ENCODE measurements at places on chromosomes 7 and 10.
A peak's percentile ranks its signal among the peaks of the same experiment; 100 is the strongest.

- no peak for DNase-seq
Observed at GRCh38 chr10:81479316-81479715, 395.7 kb upstream of the NRG3 start.

DNA sequence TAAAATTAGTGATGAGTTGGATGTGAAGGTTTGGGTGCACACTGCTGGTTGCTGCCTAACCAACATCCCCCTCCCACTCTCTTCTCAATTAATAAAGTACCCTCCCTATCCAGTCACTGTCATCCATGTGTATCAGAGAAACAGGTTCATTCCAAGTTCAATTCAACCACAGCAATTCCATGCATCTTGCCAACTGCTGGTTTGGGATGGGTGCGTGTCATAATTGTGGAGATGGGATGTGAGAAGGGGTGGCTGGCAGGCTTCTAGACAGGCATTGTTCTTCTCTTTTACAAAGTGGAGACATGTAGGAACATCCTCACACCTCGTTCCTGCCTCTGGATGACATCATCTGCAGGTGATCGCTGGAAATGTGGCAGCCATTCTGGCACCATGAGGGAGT lies 7.5 kb upstream of the CNPY1 start:
- DNase-seq = no peak

GRCh38 chr10:88342733-88343310 lies 240.3 kb downstream of the RNLS start:
- no peak for DNase-seq

DNA sequence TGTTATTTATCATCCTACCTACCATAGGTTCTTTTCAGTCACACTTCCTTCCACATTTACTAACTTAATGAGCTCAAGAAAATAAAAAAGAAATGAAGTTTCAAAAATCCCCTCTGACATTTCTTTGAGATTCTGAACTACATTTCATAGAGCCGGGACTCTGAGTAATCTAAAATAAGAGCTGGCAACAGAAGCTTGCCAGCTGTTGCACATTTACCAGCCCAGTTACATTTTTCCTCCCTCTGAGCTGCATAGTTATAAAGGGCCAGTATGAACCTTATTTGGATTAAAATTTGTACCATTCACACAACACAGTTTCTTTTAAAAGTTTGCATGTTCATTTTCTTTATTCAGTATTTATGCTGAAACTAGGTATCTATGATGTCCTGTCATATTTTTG lies 119.5 kb upstream of the CAV2 start:
- DNase-seq = no peak

DNA sequence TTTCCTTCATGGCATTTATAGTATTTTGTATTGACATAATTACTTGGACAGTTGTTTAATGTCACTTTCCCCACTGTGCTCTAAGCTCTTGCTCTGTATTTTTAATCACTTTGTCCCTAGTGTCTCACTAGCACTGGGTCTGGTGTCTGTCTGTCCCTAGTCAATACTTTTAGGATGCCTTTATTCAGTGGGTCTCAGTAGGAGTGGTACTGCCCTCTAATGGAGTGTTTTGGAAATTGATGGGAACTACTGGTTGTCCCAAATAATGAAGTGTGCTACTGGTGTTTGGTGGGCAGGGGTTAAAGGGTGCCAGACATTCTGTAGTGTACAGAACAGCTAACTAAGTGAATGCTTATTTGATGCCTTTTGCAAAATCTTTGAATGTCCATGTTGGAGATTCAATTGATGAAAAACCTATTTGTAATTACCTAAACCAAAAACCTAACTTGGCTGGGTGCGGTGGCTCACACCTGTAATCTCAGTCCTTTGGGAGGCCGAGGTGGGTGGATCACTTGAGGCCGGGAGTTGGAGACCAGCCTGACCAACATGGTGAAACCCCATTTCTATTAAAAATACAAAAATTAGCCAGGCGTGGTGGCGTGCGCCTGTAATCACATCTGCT lies 33.3 kb downstream of the CDK14 start:
- DNase-seq = peak; percentile 40

- no peak for DNase-seq
Observed at GRCh38 chr7:121494516-121494915, 98.4 kb upstream of the FAM3C start.

All from kidney glomerular epithelial cell (primary cell).